Hepatocyte (in vitro differentiated cells): ENCODE measurements at places on chromosomes 1 and 21.

- DNase-seq = peak; percentile 90
Measured at GRCh38 chr1:39566441-39567137, 10.0 kb downstream of the PABPC4 start.

- DNase-seq = peak; percentile 93
Measured at GRCh38 chr1:108559215-108560186, at the start of gene EEIG2. EEIG2 (plus strand) TSS chr1:108560100; CDS start chr1:108560429, 329 bp downstream.

DNA sequence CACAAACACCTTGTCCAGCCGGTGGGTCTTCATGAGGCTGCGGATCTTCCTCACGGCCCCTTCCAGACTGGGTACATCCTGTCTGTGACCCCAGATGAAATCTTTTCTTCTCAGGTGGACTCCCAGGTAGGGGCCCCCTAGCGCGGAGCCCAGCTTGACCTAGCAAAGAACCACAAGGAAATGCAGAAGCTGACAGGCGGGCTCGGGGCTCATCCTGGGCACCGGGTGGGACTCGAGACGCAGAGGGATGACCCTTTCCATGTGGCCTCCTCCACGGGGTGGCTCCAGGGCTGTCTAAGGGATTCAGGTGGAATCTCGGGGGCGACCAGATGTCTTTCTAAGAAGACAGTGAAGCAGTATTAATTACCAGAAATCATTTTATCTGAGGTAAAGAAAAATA, 17.8 kb downstream of the POFUT2 start:
- DNase-seq = no peak

DNA sequence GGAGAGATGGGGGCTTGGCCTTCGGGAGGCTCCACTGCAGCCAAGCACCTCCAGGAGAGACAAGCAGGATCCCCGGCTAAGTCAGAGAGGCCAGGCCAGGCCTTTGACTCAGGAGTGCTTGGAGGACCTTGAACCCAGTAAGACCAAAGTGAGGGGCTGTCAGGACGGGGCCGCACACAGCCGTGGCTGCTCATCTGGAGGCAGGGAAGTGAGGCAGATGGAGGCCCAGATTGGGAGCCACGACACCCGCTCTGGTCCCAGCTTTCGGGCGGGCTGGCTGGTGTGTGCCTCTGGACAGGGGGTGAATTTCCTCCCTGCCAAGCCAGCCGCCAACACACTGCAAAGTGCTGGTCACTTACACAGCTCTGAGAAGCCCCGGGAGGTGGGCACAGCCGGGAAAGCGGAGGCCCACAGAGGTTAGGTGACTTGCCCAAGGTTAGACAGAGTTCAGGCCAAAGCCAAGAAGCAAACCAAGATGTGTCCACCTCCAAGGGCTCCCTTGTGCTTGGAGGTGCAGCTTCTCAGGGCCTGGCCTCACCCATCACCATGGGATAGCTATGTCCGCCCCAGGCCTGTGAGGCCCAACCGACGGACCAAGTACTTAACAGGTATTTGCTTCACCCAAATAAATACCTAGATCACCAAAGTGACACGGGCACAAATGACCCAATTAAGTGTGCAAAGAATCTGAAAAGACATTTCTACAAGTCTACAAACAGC, 58.3 kb downstream of the CHD5 start:
- no peak for DNase-seq

GRCh38 chr21:17793246-17794123, 25.7 kb downstream of the C21orf91 start:
- DNase-seq = no peak
